ENCODE measurements at places on chromosomes 1 and 21.

DNA sequence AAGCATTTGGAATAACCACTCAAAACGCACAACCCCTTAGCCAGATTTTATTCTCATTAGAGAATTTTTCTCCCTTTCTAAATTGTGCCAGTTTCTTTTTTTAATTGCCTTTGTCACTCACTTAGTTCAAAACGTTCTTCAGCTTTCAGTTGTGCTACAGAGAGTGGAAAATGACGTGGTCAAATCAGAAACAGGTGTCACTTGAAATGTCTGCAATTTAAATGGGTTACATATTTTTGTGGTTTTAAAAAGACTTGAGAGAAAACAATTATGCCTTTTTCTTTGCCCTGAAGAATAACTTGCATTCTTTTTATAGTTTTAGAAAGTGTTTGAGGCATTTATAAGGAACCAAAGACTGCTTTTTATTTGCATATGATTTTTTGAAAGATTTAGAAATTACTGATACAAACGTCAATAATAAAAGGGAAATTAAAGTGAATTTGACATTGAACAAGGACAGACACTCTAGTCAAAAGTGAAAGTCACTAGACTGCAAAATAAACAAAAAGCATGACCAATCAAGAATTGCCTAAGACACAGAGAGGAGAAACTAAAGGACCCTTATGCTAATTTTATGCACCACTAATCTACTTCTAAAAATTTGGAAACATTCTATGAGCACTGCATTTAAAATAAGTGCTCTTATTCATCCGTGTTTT lies 191.0 kb downstream of the TPR start:
- DNase-seq: no peak

DNA sequence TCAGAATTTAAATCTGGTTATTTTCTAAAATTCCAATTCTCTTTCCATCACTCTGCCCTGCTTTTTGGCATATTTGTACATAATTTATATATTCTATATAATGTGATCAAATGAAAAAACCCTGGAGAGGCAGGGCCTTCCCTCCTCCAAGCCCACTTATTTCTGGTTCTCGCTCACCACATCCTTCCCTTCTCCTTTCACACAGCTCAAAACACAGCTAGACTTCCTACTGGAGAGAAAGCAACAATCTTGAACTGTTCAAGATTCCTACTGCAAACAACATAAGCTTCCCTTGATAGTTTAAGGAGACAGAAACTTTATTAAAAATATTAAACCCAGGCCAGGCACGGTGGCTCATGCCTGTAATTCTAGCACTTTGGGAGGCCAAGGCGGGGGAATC lies 7.6 kb upstream of the AIM2 start:
- DNase-seq: no peak

DNA sequence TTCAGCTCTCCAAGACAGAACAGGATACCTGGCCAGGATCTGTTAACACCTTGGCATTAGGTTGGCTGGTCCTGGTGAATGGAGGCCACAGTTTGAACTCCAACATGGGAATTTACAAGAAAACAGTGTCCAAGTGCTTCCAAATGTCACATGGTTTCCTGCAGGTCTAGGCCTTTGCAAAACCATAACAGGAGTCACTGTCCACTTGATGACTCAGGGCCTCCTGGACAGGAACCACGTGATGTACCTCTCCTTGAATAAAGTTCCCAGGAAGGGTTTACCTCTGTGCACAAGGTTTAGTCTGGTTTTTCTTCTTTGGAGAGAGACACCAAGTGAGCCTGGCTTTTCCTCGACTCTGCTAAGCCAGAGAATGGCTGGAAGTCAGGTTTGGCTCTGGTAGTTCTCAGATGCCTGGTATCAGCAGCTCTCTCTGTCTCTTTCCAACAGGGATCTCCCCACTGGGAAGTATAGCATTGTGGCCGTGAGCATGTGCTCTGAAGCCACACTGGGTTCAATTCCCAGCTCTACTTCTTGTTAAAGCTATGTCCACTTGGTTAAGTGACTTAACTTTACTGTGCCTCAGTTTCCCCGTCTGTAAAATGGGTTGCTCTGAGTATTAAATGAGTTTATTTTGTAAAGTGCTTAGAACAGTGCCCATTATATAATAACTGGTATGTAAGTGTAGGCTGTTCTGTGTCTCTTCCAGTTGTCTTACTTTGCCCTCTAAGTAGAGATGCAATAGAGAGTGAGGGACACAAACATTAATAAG lies 27.3 kb upstream of the TMEM61 start:
- DNase-seq: no peak

DNA sequence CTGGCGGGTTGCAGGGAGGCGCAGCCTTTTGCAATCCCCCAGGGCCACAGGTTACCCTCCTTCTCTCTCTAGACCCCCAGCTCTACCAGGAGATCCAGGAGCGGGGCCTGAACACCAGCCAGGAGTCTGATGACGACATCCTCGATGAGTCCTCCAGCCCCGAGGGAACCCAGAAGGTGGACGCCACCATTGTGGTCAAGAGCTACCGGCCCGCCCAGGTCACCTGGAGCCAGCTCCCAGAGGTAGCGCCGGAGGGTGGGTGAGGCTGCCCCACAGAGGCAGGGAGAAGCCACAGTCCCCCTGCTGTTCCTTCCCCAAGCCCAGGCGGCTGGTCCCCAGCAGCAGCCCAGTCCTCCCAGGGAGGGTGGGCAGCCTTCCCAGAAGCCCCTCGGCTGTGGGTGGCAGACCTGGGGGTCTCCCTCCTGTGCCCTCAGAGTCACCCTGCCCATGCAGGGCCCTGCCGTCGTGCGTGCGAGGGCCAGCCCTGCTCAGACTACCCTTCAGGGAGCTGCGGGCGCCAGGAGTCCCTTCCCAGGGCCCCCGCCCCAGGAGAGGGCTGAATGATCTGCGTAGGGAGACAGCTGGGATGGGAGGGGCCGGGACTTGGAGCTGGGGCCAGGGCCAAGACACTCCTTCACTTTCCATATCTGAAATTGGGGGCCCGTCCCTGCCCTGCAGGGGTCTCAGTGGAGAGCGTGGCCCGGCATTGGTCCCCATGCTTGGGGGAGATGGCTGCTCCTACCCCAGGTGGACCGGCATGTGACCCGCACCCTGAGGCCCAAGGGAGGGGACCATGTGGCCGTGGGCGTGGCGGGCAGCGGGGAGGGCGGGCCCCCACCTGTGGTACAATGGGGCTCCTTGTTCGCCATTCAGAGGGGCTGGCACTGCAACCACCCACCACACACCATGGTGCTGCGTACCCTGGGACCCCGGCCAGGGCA lies 12.9 kb downstream of the ARHGEF16 start:
- DNase-seq: no peak

DNA sequence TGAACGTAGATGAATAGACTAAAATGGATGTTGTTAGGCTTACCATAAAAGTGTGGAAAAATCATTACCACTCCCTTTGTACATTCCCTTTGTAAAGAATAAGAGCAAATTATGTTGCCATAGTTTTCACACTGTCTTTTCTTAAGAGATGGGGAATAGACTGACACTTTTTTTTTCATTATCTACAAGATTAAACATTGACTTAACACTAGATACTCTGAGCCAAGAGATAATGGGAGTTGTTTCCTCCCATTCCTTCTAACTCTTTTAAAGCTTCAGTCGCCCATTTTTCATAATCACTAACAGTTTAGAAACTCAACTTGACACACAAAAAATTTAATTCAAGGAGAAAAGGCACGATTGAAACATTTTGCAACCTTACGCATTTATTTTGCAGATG lies 10.1 kb downstream of the AIDA start:
- DNase-seq: no peak

- no peak for DNase-seq
Observed at GRCh38 chr1:9207086-9207485, 27.5 kb upstream of the H6PD start.

GRCh38 chr1:93824834-93825233 lies 54.2 kb downstream of the DNTTIP2 start:
- DNase-seq: no peak

DNA sequence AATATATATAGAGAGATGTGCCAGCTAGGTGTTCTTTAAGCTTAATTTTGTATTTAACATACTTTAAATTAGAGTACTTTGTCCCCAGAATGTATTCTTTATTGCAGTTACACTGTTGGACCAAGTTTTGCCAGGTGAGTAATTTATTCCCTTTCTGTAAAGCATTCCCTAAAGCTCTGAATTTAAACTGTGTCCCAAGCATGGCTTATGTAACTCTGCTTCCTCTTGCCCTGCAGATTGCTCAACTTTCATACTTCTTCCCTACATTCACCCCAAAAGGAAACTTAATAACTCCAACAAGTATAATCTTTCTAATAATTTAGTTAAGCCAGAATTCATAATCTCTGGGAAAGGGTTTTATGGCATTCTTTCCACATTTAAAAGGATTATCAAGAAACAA lies 5.6 kb downstream of the LYPLAL1 start:
- DNase-seq: no peak

GRCh38 chr1:97364086-97364485 lies 556.7 kb downstream of the DPYD start:
- DNase-seq: no peak

GRCh38 chr1:151061704-151062103 lies 1.5 kb downstream of the MLLT11 start:
- no peak for DNase-seq

- no peak for DNase-seq
Observed at GRCh38 chr1:99956755-99957154, 13.0 kb upstream of the SLC35A3 start.

DNA sequence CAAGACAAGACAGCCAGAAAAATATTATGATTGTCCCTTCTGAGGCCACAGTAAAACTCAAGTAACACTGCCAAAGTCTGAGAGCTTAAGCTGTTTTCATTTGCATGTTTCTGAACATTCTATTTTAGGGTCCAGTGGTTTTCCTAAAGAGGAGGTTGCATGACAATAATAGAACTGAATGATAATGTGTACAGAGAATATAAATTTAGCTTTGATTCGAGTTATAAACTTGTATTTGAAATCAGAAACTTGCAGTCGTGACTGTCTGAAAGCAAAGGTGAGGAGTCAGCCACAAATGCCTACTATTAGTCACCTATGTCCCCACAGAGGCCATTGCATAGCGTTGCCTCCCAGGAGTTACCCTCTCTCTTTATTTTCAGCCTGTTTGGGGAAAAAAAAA lies 363.1 kb upstream of the ADGRL2 start:
- DNase-seq: no peak

DNA sequence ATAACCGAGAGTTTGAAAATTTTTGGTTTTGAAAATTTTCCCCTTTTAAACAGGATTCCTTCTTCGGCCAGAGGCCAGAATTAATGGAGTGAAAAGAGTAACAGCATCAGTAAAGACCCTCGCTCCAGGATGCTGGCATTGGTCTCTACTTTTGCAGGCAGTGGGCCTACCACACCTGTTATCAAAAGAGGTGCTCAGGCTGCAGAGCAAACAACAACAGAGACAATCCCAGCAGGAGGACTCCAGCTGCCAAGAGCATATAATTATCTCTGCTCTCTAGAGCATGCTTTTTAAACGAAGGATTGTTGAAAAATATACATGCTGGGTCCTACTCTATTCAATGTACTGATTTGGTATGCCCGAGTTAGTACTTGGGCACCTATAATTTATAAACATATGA lies 1048.5 kb downstream of the PLA2G4A start:
- no peak for DNase-seq

DNA sequence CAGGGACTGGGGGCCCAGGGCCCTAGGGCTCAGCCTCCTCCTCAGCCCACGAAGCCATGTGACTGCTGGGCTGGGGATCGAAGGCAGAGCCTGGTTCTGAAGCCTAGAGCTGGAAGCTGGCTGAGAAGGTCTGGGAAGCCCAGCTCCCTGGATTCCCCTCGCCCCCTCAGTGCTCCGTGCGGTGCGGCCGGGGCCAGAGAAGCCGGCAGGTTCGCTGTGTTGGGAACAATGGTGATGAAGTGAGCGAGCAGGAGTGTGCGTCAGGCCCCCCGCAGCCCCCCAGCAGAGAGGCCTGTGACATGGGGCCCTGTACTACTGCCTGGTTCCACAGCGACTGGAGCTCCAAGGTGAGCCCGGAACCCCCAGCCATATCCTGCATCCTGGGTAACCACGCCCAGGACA lies 9.1 kb downstream of the ADAMTSL4 start:
- no peak for DNase-seq

GRCh38 chr1:28915031-28915895 lies 894 bp downstream of the EPB41 start:
- peak; percentile 35 for DNase-seq

- no peak for DNase-seq
Observed at GRCh38 chr1:165068741-165069140, 287.8 kb downstream of the LMX1A start.

- no peak for DNase-seq
Observed at GRCh38 chr1:218568962-218569550, 223.9 kb downstream of the TGFB2 start.

GRCh38 chr1:156048663-156049258 lies 4.8 kb downstream of the UBQLN4 start:
- no peak for DNase-seq

DNA sequence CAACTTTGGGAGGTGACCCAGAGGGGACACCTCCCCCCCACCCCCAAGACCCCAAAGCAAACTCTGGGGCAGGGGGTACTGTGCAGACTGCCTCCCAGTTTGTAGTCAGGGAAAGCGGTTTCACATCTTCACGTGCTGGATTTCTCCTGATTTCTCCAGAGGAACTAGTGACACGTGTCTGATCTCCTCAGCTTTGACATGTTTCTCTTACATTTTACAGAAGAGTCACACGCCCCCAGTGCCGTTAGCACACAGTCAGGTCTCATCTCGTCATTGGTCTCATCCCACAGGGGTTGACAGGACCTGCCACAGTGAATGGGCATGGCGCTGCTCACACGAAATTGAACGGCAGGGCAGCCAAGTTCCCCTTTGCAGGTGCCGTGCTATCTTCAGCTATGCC lies 11.8 kb downstream of the PDPN start:
- no peak for DNase-seq

DNA sequence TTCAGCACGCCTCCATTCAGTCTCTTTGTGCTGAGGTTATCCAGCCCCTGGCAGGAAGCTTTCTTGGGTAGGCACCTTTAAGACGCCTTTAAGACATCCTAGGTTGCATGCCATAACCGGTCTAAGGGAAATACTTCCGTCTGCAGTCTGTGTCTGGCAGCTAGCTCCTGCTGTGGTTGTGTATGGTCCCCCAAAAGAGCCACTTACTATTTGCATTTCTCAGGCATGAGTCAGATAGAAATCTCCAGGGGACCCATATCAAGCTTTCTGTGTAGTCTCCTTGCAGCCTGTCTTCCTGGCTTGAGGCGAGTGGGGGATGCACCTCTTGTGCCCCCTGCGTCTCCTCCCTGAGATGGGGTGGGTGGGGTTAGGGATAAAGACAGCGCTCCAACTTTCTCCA lies 10.0 kb upstream of the RYR2 start:
- peak; percentile 93 for DNase-seq
